WTC11 (cell line): ENCODE measurements at places on chromosomes 6 and 20. TPM values are rescaled to one million over a fixed set of nuclear protein-coding genes. Genes with fewer than 3 reads are reported as not detected.

Gene JAG1
- 38.3 to 45.2 TPM (median 41.6 TPM) in 3 replicates for total RNA-seq

Gene NFATC2
- total RNA-seq: 1.7 to 3.0 TPM (median 2.3 TPM) in 3 replicates

Gene APOBEC2
- total RNA-seq: not detected in 3 replicates

Gene MUCL3
- 0.15 to 0.21 TPM (median 0.18 TPM) in 3 replicates for total RNA-seq

Gene TP53TG5
- 0.37 to 0.85 TPM in 2 of 3 replicates, not detected in the other for total RNA-seq

Gene MYH7B
- 0.66 to 1.0 TPM (median 0.98 TPM) in 3 replicates for total RNA-seq

Gene RSPO4
- 4.5 to 9.0 TPM (median 8.5 TPM) in 3 replicates for total RNA-seq

Gene FAM217A
- not detected in 3 replicates for total RNA-seq

Gene ENTPD6
- total RNA-seq: 41.1 to 56.9 TPM (median 47.4 TPM) in 3 replicates

Gene MEI4
- 0.18 to 0.21 TPM (median 0.20 TPM) in 3 replicates for total RNA-seq

Gene TFAP2C
- 18.4 to 23.7 TPM (median 19.8 TPM) in 3 replicates for total RNA-seq

Gene CLPSL1
- 0.34 to 0.55 TPM (median 0.42 TPM) in 3 replicates for total RNA-seq

Gene BCL2L1
- 52.9 to 62.0 TPM (median 53.9 TPM) in 3 replicates for total RNA-seq

Gene C6orf52
- 0.42 to 1.8 TPM (median 0.50 TPM) in 3 replicates for total RNA-seq

Gene PCNA
- total RNA-seq: 239 to 262 TPM (median 240 TPM) in 3 replicates
